ENCODE measurements at places on chromosomes 7 and 10. TPM values are rescaled to one million over a fixed set of nuclear protein-coding genes. Genes with fewer than 3 reads are reported as not detected.

The SLC13A4 gene
- not detected for total RNA-seq

The CXCL12 gene
- 5.3 TPM for total RNA-seq

- no peaks in the 10 kb centered on the region for H3K27me3 ChIP-seq
- H3K4me1 ChIP-seq, result no peaks in the 10 kb centered on the region
- no peaks in the 10 kb centered on the region for H3K36me3 ChIP-seq
These were observed 13.2 kb downstream of the TLL2 start for GRCh38 chr10:96500519-96500918.

The GLI3 gene
- 17.8 TPM for total RNA-seq

GRCh38 chr7:100686201-100686821, 7.7 kb downstream of the GIGYF1 start:
- H3K4me3 ChIP-seq, result no peak overlapping the region
- peaks cover 81% of the 10 kb centered on the region for H3K36me3 ChIP-seq
- H3K27ac ChIP-seq, result no peak overlapping the region
- H3K27me3 ChIP-seq, result no peaks in the 10 kb centered on the region

The CYP3A7 gene
- total RNA-seq, result 1.0 TPM

DNA sequence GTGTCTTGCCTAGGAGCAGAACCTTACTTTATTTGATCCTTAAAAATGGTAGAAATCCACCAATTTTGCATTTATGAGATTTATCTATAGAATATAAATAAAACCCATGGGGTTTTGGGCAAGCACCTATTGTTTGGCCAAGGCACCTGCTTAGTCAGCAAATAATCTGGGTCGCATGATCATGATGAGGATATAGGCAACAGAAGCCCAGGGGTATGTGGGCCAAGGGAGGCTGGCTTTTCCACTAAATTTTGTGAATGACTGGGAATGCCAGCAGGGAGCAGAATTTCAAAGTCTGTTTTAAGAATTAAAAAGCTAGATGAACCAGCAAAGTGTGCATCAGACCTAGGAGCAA, 17.3 kb downstream of the SCRN1 start:
- H3K27ac ChIP-seq, result no peak overlapping the region
- H3K36me3 ChIP-seq, result no peaks in the 10 kb centered on the region
- no peak overlapping the region for H3K4me3 ChIP-seq
- H3K4me1 ChIP-seq, result peaks cover 11% of the 10 kb centered on the region
- DNase-seq, result no peak

The RBM20 gene
- 0.11 TPM for total RNA-seq

The GIMAP7 gene
- total RNA-seq, result 36.7 TPM

DNA sequence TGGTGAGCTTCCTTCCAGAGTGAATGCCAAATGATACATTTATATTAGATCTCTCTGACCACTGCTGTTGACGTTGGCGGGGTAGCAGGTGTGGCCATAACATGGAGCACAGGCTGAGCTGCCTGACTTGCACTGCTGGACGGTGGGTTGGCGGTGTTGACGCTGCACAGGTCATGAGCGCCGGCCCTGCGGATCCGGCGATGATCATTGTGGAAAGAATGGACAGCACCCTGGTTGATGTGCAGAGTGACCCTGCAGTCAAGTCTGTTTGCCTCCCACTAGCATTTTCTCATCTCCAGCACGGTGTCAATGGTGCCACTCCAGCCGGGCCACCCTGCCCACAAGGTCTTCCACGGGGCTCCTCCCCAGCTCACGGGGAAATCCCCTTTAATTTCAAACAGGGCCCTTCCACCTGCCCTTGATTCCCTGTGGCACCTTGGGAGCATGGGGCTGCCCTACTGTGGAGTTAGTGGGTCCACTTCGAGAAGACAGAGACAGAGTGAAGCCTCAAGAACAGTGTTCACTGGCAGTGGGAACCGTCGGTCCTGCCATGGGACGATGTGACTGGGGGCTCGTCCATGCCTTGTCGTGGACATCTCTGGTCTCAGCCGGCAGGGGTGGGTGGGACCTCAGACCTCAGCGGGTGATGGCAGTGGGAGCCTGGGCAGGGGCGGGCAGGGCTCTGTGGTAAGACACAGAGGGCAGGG, 613.5 kb downstream of the PTPRN2 start:
- H3K27me3 ChIP-seq, result no peaks in the 10 kb centered on the region
- H3K4me1 ChIP-seq, result no peaks in the 10 kb centered on the region
- no peak overlapping the region for H3K4me3 ChIP-seq
- no peaks in the 10 kb centered on the region for H3K36me3 ChIP-seq
- H3K27ac ChIP-seq, result no peak overlapping the region

The C10orf105 gene
- total RNA-seq, result 0.44 TPM

DNA sequence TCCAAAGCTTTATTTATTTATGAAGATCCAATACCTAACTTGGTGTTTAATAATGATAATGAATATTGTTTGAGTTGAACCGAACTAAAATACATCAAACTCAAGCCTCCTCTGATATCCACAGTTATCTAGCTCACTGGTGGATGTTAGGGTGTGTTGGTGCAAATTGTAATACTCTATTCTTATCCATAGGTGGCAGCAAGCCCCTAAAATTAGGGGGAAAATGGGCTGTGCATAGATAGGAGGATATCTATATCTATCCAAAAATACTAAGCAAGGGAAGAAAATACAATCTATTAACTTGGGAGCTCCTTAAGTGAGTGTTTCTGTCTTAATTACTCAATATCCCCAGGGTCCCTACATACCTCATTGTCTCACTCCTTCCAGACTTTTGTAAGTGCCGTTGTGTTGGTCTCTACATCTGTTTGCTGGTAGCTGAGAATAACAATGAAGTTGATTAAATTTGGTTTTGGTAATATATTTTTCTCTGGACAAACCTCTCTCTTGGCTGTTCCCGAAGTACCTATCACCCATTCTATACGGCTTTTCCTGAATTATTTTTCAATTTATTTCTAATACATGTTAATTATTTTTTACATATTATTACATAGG, 55.0 kb upstream of the VWDE start:
- no peak for DNase-seq
- no peaks in the 10 kb centered on the region for H3K36me3 ChIP-seq
- no peaks in the 10 kb centered on the region for H3K4me1 ChIP-seq
- no peaks in the 10 kb centered on the region for H3K27me3 ChIP-seq
- H3K4me3 ChIP-seq, result no peak overlapping the region
- no peak overlapping the region for H3K27ac ChIP-seq

The ATOH7 gene
- total RNA-seq, result not detected

The NME8 gene
- 1.1 TPM for total RNA-seq

GRCh38 chr10:30503700-30504266, 69.8 kb downstream of the MAP3K8 start:
- H3K27me3 ChIP-seq, result no peaks in the 10 kb centered on the region
- peaks cover 30% of the 10 kb centered on the region for H3K4me1 ChIP-seq
- no peak for DNase-seq
- H3K36me3 ChIP-seq, result no peaks in the 10 kb centered on the region
- no peak overlapping the region for H3K27ac ChIP-seq

DNA sequence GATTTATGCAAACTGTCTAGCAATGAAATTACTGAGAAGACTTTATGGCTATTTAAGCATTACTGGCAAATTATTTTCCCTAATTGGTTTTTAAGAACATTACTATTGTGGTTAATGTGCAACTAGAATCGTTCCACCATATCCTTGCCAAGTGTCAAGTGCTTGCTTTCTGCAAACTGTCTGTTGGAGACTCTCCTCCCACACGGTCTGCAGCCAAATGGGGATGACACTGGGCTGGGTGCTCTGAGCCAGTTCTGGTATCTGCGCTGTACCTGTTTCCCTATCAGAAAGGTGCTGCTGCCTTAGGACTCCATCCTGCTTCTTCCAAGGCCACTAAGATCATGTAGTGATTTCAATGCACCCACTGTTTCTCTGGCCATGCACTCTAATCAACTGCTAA, 110.4 kb downstream of the RAMP3 start:
- H3K4me3 ChIP-seq, result no peak overlapping the region
- no peaks in the 10 kb centered on the region for H3K27me3 ChIP-seq
- H3K4me1 ChIP-seq, result no peaks in the 10 kb centered on the region
- H3K36me3 ChIP-seq, result no peaks in the 10 kb centered on the region
- DNase-seq, result no peak

DNA sequence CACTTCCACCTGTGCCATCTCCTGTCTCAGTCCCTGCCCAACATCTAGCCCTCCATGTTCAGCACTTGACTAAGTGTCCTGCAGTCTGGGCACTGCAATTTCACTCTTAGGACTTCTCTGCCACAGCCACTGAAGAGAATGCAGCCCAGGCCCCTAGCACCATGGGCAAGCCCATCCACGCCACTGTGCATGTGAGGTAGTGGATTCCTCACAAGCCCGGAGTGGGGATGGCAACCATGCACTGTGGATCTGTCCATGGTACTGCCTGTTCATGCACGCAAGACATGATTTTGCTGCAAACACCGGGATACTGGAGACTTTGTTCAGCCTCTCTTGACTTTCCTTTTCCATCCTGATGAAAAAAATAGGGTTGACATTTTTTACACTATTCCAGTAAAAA, 12.3 kb downstream of the DDC start:
- no peaks in the 10 kb centered on the region for H3K27me3 ChIP-seq
- no peak overlapping the region for H3K4me3 ChIP-seq
- DNase-seq, result no peak
- H3K27ac ChIP-seq, result no peak overlapping the region

DNA sequence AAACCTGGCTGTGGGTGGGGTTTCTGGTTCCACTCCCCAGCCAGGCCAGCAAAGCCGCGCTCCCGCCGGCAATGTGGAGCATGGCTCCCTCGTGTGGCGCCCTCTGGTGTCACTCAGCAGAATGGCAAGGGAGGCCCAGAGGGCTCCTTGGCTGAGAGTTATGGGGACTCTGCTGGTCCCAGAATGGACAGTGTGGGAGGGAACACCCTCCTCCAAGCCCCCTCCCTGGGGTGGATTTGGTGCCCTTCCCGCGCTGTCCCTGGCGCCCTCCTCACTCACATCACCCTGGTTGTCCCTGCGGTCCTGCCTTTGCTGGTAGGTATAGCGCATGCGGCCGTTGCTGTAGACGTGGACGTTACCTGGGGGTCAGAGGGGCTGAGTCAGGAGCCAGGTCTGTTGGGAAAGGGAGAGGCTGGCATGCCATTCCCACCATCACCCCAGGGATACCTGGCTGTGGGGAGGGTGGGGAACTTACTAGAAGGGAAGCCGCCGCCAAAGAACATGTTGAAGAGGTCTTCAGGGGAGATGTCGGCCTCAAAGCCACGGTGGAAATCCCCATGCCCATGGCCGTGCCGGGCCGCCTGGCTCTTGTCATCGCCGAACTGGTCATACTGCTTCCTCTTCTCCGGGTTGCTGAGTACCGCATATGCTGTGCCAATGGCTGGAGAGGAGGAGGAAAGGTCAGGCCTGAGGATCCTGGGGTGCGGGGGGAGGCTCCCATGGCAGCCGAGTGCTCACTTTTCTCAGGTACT, 14.0 kb downstream of the DNAJB12 start:
- peaks cover 4% of the 10 kb centered on the region for H3K36me3 ChIP-seq
- peak overlapping the region; percentile 79 for H3K27ac ChIP-seq
- no peak overlapping the region for H3K4me3 ChIP-seq
- no peaks in the 10 kb centered on the region for H3K27me3 ChIP-seq
- peak; percentile 88 for DNase-seq

DNA sequence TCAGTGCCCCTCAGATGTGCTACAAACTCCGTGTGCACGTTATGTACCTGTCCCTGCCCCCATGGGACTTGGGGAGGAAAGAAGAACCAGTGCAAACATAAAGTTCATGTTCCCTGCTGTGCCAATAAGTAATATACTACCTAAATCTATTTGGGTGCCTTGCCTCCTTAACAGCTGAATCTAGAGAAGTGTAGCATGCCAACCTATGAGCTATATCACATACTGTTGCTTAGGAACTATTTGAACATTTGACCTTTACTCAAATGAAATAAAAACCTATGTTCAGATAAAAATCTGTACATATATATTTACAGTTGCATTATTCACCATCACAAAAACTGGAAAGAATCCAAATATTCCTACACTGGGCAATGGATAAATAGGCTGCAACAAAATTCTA, 9.8 kb downstream of the POT1 start:
- no peak for DNase-seq
- no peak overlapping the region for H3K27ac ChIP-seq
- H3K4me3 ChIP-seq, result no peak overlapping the region
- H3K36me3 ChIP-seq, result no peaks in the 10 kb centered on the region
- H3K4me1 ChIP-seq, result no peaks in the 10 kb centered on the region

DNA sequence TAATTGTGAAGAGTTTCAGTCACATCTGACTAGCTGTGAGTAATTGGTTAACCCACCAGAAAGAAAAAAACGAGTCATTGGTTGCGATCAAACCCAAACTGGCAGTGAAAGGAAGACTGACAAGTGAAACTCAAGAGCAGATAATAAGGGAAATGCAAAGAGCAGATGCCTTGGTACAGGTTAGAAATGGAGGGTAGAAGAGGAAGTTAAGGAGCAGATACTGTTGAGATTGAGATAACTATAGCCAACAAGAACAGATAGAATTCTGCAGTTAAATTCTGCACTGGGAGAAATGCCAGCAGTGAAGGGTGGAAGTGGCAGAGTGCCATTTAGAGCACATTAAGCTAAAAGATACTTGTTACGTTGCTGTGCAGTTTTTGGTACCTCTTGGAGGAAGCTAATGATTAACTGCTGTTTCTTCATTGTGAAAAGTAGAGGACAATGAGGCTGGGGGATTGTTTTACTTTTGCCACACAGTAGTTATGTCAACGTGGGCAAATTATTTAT, 65.8 kb downstream of the CDK13 start:
- no peak for DNase-seq
- peaks cover 24% of the 10 kb centered on the region for H3K4me1 ChIP-seq
- H3K4me3 ChIP-seq, result no peak overlapping the region
- H3K27ac ChIP-seq, result no peak overlapping the region

GRCh38 chr10:129949891-129950291, 14.2 kb downstream of the EBF3 start:
- no peaks in the 10 kb centered on the region for H3K4me1 ChIP-seq
- H3K4me3 ChIP-seq, result no peak overlapping the region
- no peaks in the 10 kb centered on the region for H3K36me3 ChIP-seq

- peak; percentile 61 for DNase-seq
- no peak overlapping the region for H3K4me3 ChIP-seq
- H3K4me1 ChIP-seq, result peaks cover 67% of the 10 kb centered on the region
- no peaks in the 10 kb centered on the region for H3K27me3 ChIP-seq
- peak overlapping the region; percentile 80 for H3K27ac ChIP-seq
- H3K36me3 ChIP-seq, result no peaks in the 10 kb centered on the region
These were observed 37.8 kb downstream of the DNAJB12 start for GRCh38 chr10:72316748-72317435.

DNA sequence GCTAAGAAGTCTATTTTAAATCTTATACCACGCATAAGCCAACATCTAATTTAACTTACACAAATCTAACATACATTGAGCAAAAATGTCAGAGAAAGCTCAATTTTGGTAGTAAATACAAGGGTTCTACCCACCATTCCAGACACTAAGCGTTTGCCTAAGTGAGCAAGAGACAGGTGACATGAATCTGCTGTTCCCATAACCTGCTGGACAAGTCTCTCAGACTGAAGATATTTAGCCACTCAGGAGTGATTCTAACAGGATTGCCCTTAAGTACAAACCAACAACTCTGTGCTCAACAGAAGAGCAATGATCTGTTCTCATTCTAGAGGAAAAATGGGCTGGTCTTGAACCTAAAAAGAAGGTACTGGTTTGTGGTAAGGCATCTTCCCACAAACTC, 18.8 kb downstream of the EZH2 start:
- no peaks in the 10 kb centered on the region for H3K36me3 ChIP-seq
- H3K27ac ChIP-seq, result no peak overlapping the region
- DNase-seq, result no peak
- H3K4me1 ChIP-seq, result no peaks in the 10 kb centered on the region

Measured in upper lobe of left lung (tissue), 6 donors.